Heart left ventricle (tissue), 16 donors: ENCODE measurements at places on chromosomes 2 and 18.

DNA sequence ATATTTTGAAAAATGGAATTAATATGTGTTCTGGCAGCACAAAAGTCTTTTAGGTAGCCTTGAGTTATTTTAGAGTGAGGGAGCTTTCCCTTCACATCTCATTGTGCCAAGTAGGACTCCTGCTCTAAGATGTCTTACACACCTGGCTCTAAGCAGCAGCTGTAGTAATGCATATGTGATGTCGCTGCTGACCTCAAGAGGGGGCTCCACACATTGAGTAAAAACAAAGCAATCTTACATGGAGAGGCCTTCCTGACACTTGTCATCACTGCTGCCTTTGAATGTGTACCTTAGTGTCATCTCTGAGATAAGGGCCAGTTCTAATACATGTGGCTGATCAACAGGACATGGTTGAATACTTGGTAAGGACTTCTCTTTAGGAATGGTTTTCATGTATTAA, 75.8 kb downstream of the ACTR3 start:
- no peak overlapping the region for H3K4me3 ChIP-seq
- DNase-seq = no peak
- no peaks in the 10 kb centered on the region for H3K36me3 ChIP-seq

GRCh38 chr2:239160226-239161143, 240.3 kb downstream of the HDAC4 start:
- no peak overlapping the region for H3K27ac ChIP-seq
- peaks cover 10% of the 10 kb centered on the region for H3K36me3 ChIP-seq
- no peaks in the 10 kb centered on the region for H3K27me3 ChIP-seq
- H3K4me1 ChIP-seq = peaks cover 5% of the 10 kb centered on the region
- H3K4me3 ChIP-seq = no peak overlapping the region
- DNase-seq = no peak

- no peaks in the 10 kb centered on the region for H3K4me1 ChIP-seq
- H3K4me3 ChIP-seq = no peak overlapping the region
- no peak for DNase-seq
- H3K27ac ChIP-seq = no peak overlapping the region
Measured at GRCh38 chr2:21161122-21161521, 37.4 kb downstream of the TDRD15 start.

DNA sequence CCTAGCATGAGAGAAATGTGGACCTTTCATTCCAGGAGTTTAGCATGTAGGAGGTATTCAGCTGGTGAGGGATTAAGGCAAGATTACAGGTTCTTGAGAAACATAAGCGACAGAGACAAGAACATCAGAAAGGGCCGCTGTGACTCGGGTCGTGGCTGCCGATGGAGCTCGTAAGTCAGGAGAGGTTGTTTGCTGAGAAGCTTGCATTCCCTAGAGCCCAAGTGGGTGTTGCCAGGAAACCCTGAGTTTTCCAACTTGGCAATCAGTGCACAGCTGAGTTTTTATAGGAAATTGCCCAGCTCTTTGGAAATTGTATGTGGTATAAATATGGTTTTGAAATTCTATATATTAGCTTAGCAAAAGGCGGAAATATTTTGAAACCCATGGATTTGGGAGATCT, 46.4 kb upstream of the CYP1B1 start:
- no peak overlapping the region for H3K4me3 ChIP-seq
- peaks cover 18% of the 10 kb centered on the region for H3K4me1 ChIP-seq
- DNase-seq = peak; percentile 40

DNA sequence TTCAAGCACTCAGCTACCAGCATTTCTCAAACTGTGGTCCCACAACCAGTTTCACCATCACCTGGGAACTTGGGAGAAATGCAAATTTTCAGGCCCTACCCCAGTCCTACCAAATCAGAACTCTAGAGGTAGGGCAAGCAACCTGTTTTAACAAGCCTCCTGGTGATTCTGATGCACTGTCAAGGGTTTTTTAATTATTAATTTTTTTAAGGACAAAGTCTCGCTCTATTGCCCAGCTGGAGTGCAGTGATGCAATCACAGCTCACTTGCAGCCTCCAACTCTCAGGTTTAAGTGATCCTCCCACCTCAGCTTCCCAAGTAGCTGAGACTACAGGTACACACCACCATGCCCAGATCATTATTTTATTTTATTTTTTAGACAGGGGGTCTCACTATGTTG, 7.8 kb downstream of the ACMSD start:
- no peak overlapping the region for H3K4me3 ChIP-seq
- H3K27me3 ChIP-seq = no peaks in the 10 kb centered on the region
- no peak for DNase-seq
- H3K36me3 ChIP-seq = no peaks in the 10 kb centered on the region
- no peak overlapping the region for H3K27ac ChIP-seq
- no peaks in the 10 kb centered on the region for H3K4me1 ChIP-seq

DNA sequence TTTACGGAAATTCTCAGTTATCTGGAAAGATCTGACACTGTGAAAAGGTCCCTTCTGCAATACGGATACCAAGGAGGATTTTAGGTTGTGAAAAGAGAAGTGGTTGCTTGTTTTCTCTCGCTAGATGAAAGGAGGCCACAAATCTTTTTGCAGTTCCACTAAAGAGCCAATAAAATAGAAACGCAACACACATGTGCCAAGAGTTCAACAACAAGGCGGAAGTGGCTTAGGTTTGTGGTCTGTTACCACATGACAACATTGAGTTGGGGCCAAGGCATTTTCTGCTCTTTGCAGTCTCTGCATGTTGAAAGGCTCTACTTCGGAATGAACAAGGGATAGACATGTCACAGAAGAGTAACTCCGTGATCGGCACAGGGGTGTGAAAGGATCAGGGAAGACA, 115.7 kb upstream of the OSR1 start:
- DNase-seq = no peak
- H3K27me3 ChIP-seq = no peaks in the 10 kb centered on the region
- no peaks in the 10 kb centered on the region for H3K4me1 ChIP-seq
- no peak overlapping the region for H3K27ac ChIP-seq
- H3K4me3 ChIP-seq = no peak overlapping the region

DNA sequence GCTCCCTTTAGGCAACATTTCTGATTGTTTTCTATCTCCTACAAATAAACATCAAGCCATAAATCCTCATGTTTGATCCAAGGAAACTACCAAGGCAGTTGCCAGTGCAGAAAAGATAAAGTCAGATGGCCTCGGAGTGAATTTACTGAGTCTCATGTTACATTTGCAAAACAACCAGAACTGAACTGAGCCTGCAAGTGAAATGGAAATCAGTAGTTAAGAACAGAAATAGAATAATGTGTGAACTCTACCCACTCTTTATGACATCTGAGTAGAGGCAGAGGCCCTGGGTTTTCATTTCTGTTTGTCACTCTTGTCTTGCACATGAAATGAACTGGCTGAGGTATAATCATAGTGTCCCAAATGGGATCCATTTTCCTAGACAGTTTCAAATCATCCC, 20.4 kb upstream of the DAPL1 start:
- no peak overlapping the region for H3K4me3 ChIP-seq
- H3K27me3 ChIP-seq = no peaks in the 10 kb centered on the region
- no peaks in the 10 kb centered on the region for H3K4me1 ChIP-seq
- DNase-seq = no peak

- no peak overlapping the region for H3K4me3 ChIP-seq
- H3K4me1 ChIP-seq = no peaks in the 10 kb centered on the region
- DNase-seq = no peak
- H3K36me3 ChIP-seq = no peaks in the 10 kb centered on the region
- H3K27ac ChIP-seq = no peak overlapping the region
Measured at GRCh38 chr2:29222381-29223179, 107.4 kb downstream of the CLIP4 start.

DNA sequence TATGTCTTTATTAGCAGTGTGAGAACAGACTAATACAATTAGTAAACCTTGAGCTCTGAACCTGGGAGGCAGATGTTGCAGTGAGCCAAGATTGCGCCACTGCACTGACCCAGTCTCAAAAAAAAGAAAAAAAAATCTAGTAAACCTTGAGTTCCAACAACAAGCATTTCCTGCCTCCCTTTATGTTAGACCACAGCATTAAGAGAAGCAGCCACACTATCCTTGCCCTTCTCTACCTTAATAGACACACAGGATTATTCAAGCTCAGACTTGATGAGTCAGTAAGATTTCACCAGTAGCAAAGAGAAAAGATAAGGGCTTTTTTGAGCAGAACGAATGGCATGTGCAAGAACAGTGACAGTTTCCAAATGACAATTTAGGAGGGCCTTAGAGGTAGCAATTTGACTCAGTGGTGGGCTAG, 18.0 kb upstream of the GLS start:
- no peak overlapping the region for H3K4me3 ChIP-seq
- H3K4me1 ChIP-seq = peaks cover 17% of the 10 kb centered on the region
- H3K27ac ChIP-seq = no peak overlapping the region
- no peaks in the 10 kb centered on the region for H3K36me3 ChIP-seq

DNA sequence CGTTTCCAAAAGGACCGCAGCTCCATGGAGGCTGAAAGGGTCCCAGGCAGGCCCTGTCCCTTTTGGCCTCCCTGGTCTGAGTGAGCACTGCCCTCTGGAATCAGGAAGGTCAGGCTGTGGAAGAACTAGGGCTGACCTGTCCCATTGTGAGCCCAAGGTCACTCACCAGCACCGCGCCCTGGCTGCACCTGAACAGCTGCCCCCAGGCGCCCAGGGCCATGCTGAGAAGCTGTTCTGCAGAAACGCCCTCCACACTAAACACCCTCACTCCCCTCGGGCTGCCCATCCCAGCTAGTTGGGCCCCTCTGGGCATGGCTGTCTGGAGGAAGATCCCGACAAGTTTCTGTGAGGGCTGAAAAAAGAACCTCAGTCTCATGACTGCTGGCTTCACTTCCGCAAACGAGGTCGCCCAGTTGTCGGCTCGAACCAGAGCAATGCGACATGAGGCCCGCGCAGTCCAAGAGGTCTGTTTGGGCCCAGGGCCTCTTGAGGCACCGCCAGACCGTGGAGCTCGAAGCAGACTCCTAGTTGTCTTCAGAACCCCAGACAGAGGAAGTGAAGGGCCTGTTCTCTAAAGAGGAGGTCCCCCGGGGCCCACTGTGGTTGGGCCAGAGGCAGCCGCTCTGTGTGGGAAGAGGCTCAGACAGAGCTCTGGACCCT, 64.4 kb downstream of the INPP5D start:
- H3K27ac ChIP-seq = no peak overlapping the region
- no peaks in the 10 kb centered on the region for H3K27me3 ChIP-seq

GRCh38 chr2:44941551-44942234, at the start of gene SIX3:
TSS of gene SIX3 (plus strand) at chr2:44941702. CDS start at chr2:44942105, 403 bp downstream.
- peaks cover 47% of the 10 kb centered on the region for H3K4me1 ChIP-seq
- H3K36me3 ChIP-seq = no peaks in the 10 kb centered on the region
- H3K4me3 ChIP-seq = peak within 1 kb of the TSS; percentile 27
- DNase-seq = no peak

GRCh38 chr2:237429753-237430152, 15.8 kb upstream of the COL6A3 start:
- peaks cover 18% of the 10 kb centered on the region for H3K4me1 ChIP-seq
- H3K4me3 ChIP-seq = no peak overlapping the region
- H3K27ac ChIP-seq = no peak overlapping the region
- H3K36me3 ChIP-seq = no peaks in the 10 kb centered on the region
- H3K27me3 ChIP-seq = peaks cover 2% of the 10 kb centered on the region
- DNase-seq = no peak

DNA sequence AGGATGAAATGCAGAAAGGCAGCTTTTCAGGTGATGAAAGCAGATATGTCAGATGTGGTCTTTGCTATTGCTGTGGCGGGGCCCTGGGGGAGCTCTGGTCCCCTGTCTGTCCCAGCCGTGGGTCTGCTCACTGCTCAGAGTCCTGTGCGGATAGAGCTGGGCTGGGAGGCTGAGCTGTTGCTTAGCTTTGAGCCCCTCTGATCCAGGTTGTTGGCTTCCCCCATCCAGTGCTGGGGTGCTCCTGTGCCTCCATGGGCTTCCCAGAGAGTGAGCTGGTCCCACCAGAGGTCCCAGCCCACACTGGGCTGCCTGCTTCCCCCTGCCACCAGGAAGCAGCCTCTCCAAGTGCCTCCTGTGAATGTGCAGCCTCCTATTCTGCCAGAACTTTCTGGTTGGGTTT, 55.4 kb downstream of the SH3RF3 start:
- H3K27ac ChIP-seq = no peak overlapping the region
- no peaks in the 10 kb centered on the region for H3K36me3 ChIP-seq
- no peaks in the 10 kb centered on the region for H3K27me3 ChIP-seq
- no peak overlapping the region for H3K4me3 ChIP-seq
- no peak for DNase-seq

DNA sequence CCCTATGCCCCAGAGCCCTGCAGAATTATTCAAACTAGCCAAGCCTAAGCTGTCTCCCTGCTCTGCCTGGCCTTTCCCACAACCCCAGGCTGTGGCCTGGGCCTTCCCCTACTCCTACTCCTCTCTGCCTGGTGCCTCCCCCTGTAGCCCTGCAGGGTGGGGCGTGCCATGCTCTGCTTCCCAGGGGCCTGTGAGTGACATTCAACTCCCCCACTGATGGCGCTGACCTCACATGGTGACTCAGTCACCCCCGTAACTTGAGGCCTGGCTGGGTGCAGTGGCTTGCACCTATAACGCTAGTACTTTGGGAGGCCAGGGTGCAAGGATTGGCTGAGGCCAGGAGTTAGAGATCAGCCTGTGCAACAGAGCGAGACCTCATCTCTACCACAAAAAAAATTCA, 60.6 kb downstream of the KIF1A start:
- no peak for DNase-seq
- no peak overlapping the region for H3K4me3 ChIP-seq
- H3K27me3 ChIP-seq = no peaks in the 10 kb centered on the region
- no peaks in the 10 kb centered on the region for H3K36me3 ChIP-seq
- H3K4me1 ChIP-seq = no peaks in the 10 kb centered on the region

DNA sequence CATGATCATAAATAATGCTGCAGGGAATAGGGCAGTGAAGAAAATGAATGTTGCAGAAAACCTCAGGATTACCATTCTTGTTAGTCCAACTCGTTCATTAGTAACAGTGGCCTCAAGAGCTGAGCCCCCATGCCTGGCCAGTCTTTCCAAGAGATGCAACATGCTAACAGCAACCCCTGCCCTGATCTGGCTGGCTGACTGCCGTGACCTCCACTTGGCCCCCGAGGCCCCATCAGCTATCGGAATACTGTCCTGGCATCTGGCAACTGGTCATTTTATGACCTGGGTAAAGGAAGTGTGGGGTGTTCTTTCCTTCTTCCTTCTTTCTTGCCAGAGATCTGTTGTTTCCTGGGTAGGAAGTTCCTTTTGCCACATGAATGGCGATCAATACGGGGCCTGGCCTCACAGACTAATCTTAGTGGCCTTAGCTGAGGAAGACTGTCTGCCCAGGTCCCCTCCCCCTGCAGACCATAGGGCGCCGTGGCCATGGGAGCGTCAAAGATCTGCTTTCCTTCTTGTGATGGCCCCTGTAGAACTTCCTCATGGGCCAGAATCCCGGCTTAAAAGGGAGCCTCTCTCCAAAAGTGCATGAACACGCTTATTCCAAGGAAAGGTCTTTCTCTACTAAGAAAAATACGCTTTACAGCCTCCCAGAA, 10.6 kb upstream of the TRABD2A start:
- DNase-seq = no peak
- H3K4me1 ChIP-seq = peaks cover 3% of the 10 kb centered on the region
- H3K27ac ChIP-seq = no peak overlapping the region
- H3K27me3 ChIP-seq = no peaks in the 10 kb centered on the region
- no peaks in the 10 kb centered on the region for H3K36me3 ChIP-seq
